Forelimb muscle (tissue), 1 donor: ENCODE measurements at places on chromosomes 13 and 19. TPM values are rescaled to one million over a fixed set of nuclear protein-coding genes. Genes with fewer than 3 reads are reported as not detected.

SHKBP1 gene
- polyA plus RNA-seq: 18.3 TPM

RGL3 gene
- polyA plus RNA-seq: 0.40 TPM

LILRA1 gene
- 0.46 TPM for polyA plus RNA-seq

ZNF491 gene
- polyA plus RNA-seq: 3.5 TPM

PSPN gene
- 1.1 TPM for polyA plus RNA-seq

KLK2 gene
- 0.40 TPM for polyA plus RNA-seq

MATK gene
- 1.4 TPM for polyA plus RNA-seq

PRR19 gene
- 0.49 TPM for polyA plus RNA-seq

MISP gene
- 0.19 TPM for polyA plus RNA-seq

GJB2 gene
- 0.51 TPM for polyA plus RNA-seq

ANGPTL8 gene
- polyA plus RNA-seq: 0.87 TPM

ACER1 gene
- polyA plus RNA-seq: 0.13 TPM

DPY19L3 gene
- polyA plus RNA-seq: 23.3 TPM

LHB gene
- polyA plus RNA-seq: not detected

TNFRSF19 gene
- 20.6 TPM for polyA plus RNA-seq

CERS1 gene
- polyA plus RNA-seq: 40.8 TPM

SIGLEC12 gene
- not detected for polyA plus RNA-seq

SLC5A5 gene
- not detected for polyA plus RNA-seq

ZNF665 gene
- polyA plus RNA-seq: 3.9 TPM

CGB5 gene
- polyA plus RNA-seq: not detected

NLRP11 gene
- not detected for polyA plus RNA-seq

RFPL4AL1 gene
- polyA plus RNA-seq: 0.63 TPM

ICAM1 gene
- polyA plus RNA-seq: 6.3 TPM

GGACT gene
- polyA plus RNA-seq: 1.5 TPM

TSSK6 gene
- 0.56 TPM for polyA plus RNA-seq

ZNF845 gene
- polyA plus RNA-seq: 5.1 TPM
